T-helper 22 cell (primary cell): ENCODE measurements at places on chromosomes 7 and 10.

GRCh38 chr7:28647076-28647421, 234.7 kb downstream of the CREB5 start:
- DNase-seq: no peak

- DNase-seq: no peak
Measured at GRCh38 chr7:99561737-99562051, 3.3 kb downstream of the ZNF655 start.

GRCh38 chr7:37363536-37364491, 84.8 kb downstream of the ELMO1 start:
- DNase-seq: no peak

DNA sequence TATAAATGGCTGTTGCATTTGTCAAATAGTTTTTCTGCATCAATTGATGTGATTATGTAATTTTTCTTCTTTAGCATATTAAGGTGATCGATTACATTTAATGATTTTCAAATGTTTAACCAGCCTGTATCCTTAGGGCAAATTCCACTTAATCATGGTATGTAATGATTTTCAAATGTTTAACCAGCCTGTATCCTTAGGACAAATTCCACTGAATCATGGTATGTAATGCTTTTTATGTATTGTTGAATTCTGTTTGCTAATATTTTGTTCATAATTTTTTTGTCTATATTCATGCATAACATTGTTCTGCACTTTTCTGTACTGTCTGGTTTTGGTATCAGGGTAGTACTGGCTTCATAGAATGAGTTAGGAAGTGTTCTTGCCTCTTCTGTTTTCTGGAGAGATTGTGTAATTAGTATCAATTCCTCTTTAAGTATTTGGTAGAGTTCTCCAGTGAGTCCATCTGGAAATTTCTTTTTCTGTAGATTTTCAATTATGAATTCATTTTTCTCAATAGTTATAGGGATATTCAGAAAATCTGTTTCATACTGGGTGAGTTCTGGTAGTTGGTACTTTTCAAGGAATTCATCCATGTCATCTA, 393.2 kb upstream of the FOXK1 start:
- DNase-seq: no peak

GRCh38 chr10:95341716-95342130, 50.9 kb upstream of the PDLIM1 start:
- no peak for DNase-seq

DNA sequence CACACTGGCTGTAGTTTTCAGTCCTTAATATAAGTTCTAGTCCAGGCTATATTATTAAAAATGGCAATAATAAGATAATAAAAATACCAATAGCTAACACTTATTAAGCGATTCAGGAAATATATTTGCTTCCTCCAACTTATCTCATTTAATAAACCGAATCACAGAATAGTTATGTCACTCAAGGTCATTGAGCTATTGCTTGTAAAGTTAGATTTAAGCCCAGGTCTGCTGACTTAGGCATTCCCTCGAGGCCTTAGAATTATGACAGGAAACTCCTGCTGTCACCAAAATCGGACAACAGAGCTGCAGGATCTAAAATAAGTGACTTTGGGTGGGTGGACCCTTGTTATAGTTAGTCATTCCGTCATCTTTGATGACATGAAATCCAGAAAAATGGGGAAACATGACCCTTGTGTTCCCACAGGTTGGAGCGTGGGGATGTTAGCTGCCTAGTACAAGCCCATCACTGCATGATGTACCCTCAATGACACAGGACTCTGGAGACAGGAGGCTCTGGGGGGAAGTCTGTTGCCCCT, 181.3 kb upstream of the PHYHIPL start:
- DNase-seq: no peak

GRCh38 chr10:104577861-104578521, 63.1 kb upstream of the SORCS3 start:
- DNase-seq: no peak

DNA sequence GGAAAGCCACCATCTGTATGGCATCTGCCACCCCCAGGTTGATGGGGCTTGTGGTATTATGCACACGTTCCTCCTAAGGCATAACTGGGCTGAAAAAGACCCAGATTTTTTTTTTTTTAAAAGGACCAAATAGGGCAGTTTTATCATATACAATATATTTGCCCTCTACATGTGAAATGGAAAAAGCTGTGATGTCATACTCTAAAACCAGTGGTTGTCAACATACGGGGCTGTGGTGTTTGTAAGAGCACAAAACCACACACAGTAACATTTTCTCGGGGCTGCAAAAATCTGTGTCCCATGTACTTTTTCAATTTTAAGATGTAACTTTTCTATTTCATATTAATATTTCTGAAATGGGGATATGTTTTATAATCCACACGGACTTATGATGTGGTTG, 34.9 kb downstream of the FAM171A1 start:
- no peak for DNase-seq

- DNase-seq: no peak
Measured at GRCh38 chr7:2873686-2874551, 29.8 kb upstream of the GNA12 start.

- no peak for DNase-seq
Measured at GRCh38 chr10:71389768-71390460, 6.8 kb upstream of the CDH23 start.

GRCh38 chr7:133253519-133253875, 619 bp downstream of the EXOC4 start:
- DNase-seq: no peak

DNA sequence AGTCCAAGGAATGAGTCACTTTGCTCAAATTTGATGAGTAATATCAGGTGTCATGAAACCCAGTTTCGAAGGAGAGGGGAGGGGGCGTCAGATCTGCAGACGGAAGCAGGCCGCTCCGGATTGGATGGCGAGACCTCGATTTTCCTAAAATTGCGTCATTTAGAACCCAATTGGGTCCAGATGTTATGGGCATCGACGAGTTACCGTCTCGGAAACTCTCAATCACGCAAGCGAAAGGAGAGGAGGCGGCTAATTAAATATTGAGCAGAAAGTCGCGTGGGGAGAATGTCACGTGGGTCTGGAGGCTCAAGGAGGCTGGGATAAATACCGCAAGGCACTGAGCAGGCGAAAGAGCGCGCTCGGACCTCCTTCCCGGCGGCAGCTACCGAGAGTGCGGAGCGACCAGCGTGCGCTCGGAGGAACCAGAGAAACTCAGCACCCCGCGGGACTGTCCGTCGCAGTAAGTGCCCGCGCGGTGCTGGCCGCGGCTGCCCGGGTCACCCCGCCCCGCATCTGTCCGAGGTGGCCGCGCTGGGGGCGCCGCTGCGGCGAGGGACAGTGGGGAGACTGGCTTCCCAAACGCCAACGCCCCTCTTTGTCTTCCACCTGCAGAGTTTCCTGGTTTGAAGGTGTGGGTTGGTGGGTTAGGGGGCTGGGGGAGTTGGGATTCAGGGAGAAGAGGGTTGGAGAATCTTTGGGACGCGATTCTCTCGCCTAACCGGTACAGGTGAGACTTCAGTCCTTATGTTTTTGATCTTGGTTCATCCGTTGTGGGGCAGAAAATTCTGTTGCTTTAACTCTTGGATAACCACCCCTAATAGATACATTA, at the start of gene TAC1:
Gene TAC1 (plus strand): TSS at position 351 of the 829 bp plus-strand sequence. CDS start 527 bp downstream, outside the sequence.
- DNase-seq: no peak

DNA sequence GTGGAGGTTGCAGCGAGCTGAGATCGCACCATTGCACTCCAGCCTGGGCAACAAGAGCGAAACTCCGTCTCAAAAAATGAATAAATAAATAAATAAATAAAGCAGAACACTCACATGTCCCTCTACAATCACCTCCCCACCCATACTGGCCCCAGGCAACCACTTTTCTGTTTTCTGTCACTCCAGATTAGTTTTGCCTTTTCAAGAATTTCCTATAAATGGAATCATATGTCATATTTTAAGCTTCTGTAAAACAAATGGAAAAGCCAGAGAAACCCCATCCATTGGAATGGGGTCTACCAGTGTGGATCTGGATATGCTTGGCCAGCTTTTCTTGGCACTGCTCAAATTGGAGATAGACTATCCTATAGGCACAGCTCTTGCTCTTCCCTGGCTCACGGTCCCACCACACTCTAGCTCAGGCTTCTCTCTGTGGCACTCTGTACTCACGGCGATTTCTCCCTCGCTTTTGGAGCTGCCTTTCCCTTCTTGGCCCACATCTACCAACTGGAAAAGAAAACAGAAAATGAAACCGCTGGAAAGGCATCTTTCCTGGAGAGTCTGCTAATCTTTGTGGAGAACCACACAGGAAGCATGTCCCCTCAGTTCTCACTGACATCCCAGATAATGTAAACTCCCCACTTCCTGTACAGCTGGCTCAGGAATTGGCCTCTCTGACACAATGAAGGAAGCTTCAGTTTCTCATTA, 210.1 kb downstream of the JCAD start:
- no peak for DNase-seq

GRCh38 chr10:109892117-109892516, 31.2 kb downstream of the XPNPEP1 start:
- no peak for DNase-seq

DNA sequence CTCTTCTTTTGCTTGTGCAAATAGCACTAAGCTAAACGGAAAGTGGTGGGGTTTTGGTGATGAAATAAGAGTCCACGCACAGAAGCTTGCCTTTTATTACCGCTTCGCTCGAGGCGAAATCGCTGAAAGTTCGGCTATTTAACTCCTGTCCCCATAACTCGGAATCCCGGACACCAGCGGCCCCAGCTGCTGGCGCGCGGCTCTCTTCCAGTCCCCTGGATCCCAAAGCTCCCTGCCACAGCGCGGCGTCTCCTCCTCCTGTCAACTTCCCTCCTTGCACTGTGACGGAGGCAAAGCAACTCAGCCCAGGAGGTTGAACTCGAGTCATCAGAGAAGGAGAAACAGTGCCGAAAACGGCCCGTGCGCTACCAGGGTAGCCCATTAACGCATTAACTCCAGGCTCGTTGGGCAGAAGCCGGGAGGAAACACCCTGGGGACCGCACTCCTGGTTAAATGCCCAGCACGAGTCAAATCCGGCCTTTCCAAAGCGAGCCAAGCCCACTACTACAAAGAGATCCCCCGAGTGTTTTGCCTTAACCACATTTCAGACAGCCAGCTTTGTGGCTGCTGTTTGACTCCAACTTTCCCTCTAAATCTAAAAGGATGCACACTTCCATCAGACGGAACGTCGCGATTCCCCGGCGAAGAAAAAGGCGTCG, 1.3 kb downstream of the SEMA3D start:
- DNase-seq: no peak

GRCh38 chr7:151665368-151665767, 145.7 kb upstream of the RHEB start:
- no peak for DNase-seq

DNA sequence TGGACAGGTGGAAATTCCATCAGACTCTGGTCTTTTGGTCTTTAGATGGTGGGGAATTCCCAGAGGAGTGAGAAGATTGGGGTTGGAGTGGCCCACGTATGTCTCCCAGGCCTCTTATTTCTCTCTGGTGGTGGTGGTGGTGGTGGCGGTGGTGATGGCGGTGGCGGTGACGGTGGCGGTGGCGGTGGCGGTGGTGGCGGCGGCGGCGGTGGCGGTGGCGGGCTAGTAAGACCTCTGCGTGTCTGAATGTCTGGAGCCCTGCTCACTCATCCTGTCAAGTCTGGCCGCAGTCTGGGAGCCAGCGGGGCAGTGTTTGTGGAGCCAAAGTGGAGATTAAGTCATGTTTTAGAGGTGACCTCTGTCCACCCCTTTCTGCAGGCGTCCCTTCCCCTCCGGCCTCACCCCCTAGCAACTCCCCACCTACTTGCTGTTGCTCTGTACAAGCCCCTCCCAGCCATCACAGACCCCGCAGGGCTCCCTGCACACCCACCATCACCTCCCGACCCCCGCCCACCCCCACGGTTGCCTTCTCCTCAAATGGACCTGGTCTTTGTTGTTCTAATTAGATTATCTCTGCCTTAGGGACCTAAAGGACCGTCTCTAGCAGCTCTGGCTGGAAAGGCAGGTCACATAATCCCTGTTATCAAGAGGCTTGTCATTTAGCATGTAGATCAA, 165.0 kb upstream of the TBX20 start:
- no peak for DNase-seq

DNA sequence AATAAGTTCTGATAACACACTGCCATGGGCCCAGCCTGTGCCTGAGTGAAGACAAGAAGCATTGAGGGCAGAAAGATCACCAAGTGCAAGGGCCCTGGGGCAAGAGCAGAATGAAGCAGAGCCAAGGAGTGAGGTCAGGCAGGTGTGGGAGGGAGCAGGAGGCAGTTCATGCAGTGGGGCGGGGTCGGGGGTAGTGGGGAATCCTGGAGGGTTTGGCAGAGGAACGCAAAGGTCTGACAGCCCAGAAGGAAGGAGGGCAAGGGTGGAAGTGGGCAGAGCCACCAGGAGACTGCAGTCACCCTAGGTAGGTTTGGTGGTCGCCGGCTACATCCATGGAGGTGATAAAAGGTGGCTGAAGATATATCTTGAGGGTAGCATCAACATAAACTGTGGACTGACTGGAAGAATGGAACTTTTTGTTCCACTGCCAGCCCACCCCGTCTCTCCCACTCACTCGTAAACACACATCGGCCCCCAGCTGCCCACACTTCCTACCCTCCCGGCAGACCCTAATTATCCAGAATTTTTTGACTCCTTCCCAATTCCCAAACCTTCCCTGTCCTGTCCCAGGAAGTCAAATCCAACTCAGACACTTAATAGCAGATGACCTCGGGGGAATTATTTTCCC, 172.4 kb downstream of the ARHGAP12 start:
- DNase-seq: no peak

GRCh38 chr7:66237906-66238772, 33.0 kb downstream of the TPST1 start:
- DNase-seq: no peak

GRCh38 chr7:65397730-65398142, 24.1 kb downstream of the ZNF92 start:
- no peak for DNase-seq

DNA sequence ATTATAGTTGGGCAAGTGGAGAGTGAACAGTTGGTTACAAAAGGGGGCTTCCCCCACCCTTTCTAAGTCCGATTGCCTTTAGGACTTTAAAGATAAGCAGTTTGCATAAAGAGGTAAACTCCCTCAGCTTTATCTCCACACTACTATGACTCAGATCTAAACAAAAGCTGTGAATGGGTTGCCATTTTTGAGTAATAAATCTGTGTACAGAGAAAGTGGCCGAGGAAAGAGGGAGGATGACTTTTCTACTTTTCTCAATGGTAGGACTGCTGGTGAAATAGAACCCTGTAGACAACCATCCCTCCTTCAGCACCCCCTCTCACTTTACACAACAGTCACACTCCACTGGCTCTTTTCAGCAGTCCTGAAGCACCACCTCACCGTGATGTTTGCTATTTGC, 71.2 kb downstream of the DNMBP start:
- DNase-seq: no peak

DNA sequence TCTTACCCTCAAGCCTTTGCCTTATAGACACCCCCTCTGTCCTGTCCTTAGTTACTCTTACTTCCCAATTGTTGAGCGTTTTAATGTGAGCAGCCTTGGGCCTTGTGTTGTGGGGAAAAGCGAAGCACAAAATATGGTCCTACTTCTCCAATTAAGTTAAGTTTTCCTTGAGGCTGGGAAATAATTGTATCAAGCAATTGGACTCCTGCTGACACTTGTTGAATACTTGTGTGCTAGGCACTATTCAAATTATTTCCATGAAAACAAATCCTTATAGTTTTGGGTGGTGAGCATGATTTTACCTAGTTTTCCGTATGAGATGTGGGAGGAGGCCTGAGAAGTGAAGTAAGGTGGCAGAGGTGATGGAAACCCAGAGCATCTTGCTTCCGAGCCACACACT, 5.4 kb upstream of the ZNF783 start:
- DNase-seq: no peak

- no peak for DNase-seq
Measured at GRCh38 chr7:151347200-151347599, 5.6 kb downstream of the NUB1 start.
